ENCODE measurements at places on chromosomes 4 and X. TPM values are rescaled to one million over a fixed set of nuclear protein-coding genes. Genes with fewer than 3 reads are reported as not detected.
A peak's percentile ranks its signal among the peaks of the same experiment; 100 is the strongest.

GRCh38 chrX:68112321-68112720 lies 321.0 kb downstream of the OPHN1 start:
- DNase-seq = no peak

- no peak for DNase-seq
Observed at GRCh38 chr4:14348506-14348905, 653.8 kb upstream of the CPEB2 start.

DNA sequence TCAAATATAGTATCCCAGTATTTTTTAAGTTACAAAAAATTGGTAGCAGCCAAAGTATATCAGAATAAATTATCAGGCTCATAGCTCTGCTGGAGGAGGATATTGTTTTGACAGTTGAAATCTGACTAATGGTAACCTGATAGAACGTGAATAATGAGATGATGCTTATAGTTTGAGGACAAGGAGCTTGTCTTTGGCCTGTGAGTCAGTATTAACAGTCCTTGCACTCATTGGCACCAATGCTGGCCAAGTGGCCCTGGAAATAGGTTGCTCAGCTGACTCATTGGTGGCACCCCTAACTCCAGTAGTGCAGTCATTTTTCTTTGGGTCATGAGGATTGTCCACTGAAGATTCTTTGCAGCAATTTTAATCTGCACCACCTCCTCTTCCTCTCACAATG lies 203.3 kb upstream of the JADE1 start:
- DNase-seq = no peak

- no peak for DNase-seq
Observed at GRCh38 chr4:6520051-6520636, 47.7 kb upstream of the PPP2R2C start.

GRCh38 chrX:76987381-76987780 lies 459.8 kb upstream of the FGF16 start:
- no peak for DNase-seq

GRCh38 chr4:5865896-5866599 lies 26.8 kb downstream of the CRMP1 start:
- no peak for DNase-seq

GRCh38 chrX:130893356-130894085 lies 9.5 kb downstream of the ENOX2 start:
- DNase-seq = no peak

DNA sequence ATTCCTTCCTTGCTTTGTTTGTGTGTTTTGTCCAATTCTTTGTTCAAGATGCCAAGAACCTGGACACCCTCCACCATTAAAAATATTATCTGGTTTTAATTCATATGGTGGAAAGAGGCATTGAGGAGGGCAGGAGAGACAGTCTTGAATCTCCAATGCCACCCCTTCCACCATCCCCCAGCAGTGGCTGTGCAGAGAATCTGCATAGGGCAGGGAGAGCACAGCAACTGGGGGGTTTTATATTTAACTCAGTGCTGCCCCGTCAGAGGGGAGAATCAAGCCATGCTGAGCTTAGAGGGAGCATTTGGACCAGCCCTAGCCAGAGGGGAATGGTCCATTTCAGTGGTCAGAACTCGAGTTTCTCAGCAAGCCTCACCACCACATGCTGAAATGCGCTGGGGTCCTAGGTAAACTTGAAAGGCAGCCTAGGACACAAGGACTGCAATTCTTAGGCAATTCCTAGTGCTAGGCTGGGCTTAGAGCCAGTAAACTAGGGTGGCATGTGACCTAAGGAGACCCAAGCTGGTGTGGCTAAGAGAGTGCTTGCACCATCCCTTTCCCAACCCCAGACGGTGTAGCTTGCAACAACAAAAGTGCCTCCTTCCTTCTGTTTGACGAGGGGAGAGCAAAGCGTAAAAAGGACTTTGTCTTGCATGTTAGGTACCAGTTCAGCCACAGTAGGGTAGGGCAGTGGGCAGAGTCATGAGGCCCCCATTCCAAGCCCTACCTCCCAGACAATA lies 34.2 kb downstream of the CCDC158 start:
- no peak for DNase-seq

- no peak for DNase-seq
Observed at GRCh38 chr4:107117726-107118125, 81.6 kb upstream of the DKK2 start.

DNA sequence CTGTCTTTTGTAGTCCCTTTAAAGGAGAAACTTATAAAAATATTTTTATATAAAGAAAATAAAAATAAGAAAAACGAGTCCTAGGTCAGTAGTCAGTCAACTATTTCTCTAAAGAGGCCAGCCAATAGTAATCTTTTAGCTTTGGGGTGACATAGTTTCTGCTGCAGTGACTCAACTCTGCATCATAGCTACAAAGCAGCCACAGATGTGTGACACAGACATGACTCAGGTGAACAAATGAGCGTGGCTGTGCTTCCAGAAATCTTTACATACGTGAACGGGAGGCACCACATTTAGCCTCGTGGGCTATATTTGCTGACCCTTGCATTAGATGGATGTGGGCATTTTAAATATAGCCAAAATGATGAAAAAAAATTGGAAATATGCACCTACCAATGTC lies 1862.5 kb upstream of the TENM3 start:
- no peak for DNase-seq

DNA sequence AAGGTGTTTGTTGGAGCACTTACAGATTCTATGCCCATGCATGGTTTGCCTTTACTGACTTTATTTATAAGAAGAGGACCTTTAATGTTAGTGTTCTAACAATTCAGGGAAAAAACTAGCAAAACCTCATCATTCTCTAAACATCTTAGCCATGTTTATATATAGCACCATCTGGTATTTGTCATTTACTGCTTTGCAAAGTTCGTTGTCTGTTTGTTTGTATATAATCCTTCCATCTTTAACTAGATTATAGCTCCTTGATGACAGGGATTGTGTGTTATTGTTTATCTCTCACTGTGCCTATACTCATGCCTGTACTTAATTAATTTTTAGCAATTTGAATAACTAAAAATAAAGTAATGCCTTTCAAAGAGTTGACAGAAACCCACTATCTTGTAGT lies 170.6 kb upstream of the PACRGL start:
- DNase-seq = no peak

DNA sequence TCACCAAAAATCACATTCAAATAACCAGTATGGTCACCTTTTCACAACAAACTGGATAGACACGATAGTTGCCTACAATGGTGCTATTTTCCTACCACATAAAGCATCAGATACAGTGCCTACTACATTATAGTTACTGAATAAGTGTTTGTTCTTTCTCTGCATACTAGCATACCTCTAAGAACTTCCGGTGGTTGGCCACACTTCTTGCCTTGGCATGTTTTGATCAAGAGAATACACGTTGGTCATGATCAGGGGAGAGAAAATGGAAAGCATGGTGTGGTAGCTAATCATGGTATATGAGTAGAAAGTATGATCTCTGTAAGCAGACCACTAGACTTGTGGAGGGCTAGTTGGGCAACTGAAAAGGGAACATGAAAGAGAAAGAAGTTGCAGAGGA lies 322.8 kb upstream of the DIAPH2 start:
- no peak for DNase-seq

GRCh38 chrX:47662144-47662657 lies 3.2 kb upstream of the UXT start:
- DNase-seq = no peak

DNA sequence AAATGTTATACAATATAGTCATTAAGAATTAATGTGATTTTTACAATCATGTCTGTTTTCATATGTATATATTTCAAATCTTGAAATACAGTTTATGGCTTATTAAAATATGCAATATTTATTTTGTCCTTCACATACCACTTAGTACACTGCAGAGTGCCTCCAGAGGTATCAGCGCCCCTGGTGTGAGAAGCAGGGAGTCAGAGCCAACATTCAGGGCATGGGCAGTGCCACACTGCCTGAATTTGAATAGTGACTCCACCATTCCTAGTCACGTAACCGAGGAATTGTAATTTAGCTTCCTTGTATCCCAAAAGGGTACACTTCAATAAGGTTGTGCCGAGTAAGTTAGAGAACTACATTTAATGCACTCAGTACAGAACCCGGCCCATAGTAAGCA lies 4.3 kb upstream of the C4orf54 start:
- no peak for DNase-seq

- DNase-seq = no peak
Observed at GRCh38 chr4:120703908-120704307, 218.6 kb downstream of the PRDM5 start.

- no peak for DNase-seq
Observed at GRCh38 chr4:152992466-152992865, 56.3 kb downstream of the FHDC1 start.

DNA sequence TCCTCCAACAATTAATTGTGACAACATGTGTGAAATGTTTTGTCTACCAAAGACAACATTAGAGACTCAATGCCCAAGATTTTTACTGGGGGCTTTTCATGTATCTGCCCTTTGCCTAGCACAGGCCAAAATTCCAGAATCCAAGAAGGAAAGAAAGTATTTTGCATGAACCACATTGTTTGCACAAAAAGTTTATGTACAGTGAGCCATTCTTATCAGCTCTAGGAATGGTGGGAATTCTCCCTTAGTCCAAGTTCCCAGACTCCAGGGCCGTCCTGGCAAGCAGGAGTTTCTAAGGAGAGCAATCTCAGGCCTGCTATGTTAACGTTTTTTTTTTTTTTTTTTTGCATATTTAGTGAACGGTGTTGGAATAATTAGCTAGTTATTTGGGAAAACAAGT lies 21.6 kb downstream of the GPRASP1 start:
- DNase-seq = no peak

DNA sequence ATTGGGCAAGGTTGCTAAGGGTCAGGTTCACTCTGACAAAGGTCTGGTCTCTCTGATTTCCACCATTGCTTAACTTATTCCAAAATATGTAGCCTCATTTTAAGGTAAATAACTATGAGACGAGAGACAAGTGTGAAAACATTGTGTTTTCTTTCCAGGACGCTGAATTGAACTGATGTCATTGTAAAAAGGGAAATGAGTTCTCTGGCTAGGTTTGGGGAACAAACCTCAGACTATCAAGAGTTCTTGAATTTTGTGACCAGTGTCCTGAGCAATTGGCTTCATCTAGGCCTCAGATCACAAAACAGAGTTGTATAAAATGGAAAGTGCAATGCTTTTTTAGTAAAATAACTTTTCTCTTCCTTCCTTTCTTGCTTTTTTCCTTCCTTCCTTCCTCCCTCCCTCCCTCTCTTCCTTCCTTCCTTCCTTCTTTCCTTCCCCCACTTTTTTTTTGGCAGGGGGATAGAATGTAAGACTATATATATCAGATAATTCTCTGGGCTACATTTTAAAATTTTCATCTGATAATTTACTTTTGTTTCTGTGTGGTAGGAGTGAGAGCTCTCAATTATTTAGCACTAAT lies 30.8 kb upstream of the CXCL8 start:
- no peak for DNase-seq

- no peak for DNase-seq
Observed at GRCh38 chrX:9855561-9856283, 69.5 kb downstream of the SHROOM2 start.

DNA sequence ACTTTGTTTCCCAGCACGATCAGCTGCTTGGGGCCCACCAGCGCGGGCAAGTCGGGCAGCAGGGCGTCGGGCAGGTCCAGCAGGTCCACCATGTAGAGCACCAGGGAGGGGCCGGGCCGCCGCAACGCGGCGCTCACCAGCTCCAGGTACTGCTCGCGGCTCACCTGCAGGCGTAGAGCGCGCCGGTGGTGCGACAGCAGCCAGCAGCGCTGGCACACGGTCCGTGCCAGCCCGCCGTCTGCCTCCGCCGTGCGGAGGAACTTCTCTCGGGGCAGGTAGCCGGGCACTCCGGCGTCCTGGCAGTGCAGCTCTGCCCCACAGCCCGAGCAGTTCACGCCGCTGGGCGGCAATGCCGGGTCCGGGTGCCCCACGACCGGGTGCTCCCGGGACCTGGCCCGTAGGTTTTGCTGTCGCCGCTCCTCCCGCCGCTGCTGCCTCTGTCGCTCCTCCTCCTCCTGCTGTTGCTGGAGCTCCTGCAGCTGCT lies 527 bp downstream of the NOA1 start:
- peak; percentile 66 for DNase-seq

- DNase-seq = no peak
Observed at GRCh38 chrX:2678583-2678982, 12.5 kb upstream of the CD99 start.

NLGN4X gene
- total RNA-seq = 1.4 TPM

NPFFR2 gene
- not detected for total RNA-seq

KLHL2 gene
- 0.96 TPM for total RNA-seq

VSIG1 gene
- total RNA-seq = 2.9 TPM

STK32B gene
- total RNA-seq = 2.3 TPM

GLRA3 gene
- total RNA-seq = not detected

DGAT2L6 gene
- not detected for total RNA-seq

SPANXN4 gene
- not detected for total RNA-seq
